ENCODE measurements at places on chromosomes 16 and 17.
A peak's percentile ranks its signal among the peaks of the same experiment; 100 is the strongest.

DNA sequence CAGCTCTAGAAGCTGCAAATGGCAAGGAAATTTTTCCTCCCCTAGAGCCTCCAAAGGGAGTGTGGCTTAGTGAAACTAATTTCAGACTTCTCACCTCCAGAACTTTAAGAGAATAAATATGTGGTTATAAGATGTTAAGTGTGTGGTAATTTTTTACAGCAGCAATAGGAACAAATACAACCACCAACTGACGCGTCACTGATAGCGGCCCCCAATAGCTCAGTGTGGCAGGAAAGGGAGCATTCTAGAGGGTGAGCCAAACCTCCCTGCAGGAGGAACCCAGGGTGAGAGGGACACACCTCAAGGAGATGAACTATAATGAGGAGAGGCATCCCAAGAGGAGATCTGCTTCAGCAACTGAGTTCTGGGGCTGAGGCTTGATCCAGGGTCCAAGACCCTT lies 4.0 kb downstream of the CCL4 start:
- DNase-seq = no peak

GRCh38 chr17:1304962-1305563 lies 25.6 kb downstream of the TRARG1 start:
- no peak for DNase-seq

GRCh38 chr16:58249780-58250478 lies 44.9 kb downstream of the PRSS54 start:
- peak; percentile 54 for DNase-seq

- DNase-seq = no peak
These were observed 9.5 kb downstream of the TBC1D26 start for GRCh38 chr17:15741624-15742023.

Data from activated CD8-positive, alpha-beta memory T cell treated with anti-CD3 and anti-CD28 coated beads for 1 hour (primary cell).